Stimulated activated CD8-positive, alpha-beta memory T cell treated with anti-CD3 and anti-CD28 coated beads, Interleukin-15, amount 100 ng/mL, for 48 hours (primary cell): ENCODE measurements at places on chromosomes 5 and 9.

GRCh38 chr9:129245276-129245675, 67.2 kb upstream of the IER5L start:
- DNase-seq = no peak

DNA sequence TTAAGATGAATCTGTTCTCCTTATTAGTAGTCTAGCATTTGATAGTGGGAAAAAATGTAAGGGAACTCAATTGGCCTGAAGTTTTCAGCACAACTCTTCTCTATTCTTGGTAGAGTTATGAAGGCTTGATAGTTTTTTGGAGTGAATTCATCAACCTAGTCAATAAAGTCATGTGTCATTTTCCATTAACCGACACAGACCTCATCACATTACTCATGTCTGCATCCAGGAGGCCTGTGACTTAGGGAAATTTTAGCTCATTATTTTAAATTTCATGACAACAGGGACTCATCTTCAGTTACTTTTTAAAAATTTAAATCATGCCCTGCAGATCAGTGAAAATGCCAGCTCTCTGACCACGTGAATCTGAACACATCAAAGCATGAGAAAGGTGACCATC, 63.3 kb downstream of the ADAMTS16 start:
- DNase-seq = no peak

DNA sequence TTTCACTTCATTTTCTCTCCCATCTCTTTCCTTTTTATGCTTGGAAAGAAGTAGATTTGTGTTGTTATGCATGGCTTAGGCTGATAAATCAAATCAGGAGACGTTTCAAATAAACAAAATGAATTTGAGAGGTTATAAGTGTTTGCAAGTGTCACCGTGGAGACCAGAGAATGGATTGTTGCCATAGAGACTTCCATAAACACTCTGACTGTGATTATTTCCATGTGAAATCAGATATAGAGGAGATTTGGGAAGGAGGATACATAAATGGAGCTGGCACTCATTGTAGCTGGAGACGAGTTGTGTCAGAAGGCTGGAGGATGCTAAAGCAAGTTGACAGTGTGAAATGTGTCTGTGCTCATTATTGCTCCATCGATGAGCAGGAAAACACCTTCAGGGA, 84.2 kb upstream of the PCSK1 start:
- no peak for DNase-seq

DNA sequence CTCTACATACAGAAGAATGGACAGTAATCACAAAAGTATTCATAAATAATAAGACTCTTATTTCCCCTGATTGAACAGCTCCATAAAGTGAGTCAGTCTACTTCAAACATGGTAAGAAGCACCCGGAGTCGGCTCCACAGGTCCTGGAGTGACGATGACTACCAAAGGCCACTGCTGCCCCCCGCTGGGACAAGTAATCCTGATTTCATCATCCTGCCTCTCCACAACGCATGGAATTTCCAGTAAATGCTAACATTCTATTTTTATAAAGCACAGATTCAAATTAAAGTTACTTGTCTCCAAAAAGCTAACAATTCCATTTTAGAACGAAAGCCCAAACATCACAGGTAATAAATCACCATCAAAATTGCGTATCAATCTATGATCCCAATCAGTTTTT, 16.2 kb downstream of the ATPSCKMT start:
- no peak for DNase-seq

- no peak for DNase-seq
These were observed 782.9 kb downstream of the CDH12 start for GRCh38 chr5:22070186-22070728.

GRCh38 chr5:10017786-10018185, 231.9 kb downstream of the ATPSCKMT start:
- no peak for DNase-seq

DNA sequence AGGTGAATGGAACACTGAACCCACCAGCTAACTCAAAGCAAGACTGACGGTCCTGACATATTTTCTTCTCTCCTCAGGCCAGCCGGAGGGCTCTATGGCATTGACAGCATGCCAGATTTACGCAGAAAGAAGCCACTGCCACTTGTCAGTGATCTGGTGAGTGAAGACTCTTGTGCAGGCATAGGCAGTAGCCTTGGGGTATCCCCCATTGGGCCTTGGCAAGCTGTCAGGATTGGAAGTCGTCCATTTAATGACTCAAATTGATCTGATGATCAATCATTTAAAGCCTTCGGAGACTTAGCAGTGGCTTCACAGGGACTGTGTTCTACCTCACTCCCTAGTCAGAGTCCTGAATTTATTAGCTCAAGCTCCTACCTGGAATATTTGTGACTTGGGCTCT, 119.7 kb upstream of the RUSC2 start:
- no peak for DNase-seq
